ENCODE measurements at places on chromosomes 1 and 21.

DNA sequence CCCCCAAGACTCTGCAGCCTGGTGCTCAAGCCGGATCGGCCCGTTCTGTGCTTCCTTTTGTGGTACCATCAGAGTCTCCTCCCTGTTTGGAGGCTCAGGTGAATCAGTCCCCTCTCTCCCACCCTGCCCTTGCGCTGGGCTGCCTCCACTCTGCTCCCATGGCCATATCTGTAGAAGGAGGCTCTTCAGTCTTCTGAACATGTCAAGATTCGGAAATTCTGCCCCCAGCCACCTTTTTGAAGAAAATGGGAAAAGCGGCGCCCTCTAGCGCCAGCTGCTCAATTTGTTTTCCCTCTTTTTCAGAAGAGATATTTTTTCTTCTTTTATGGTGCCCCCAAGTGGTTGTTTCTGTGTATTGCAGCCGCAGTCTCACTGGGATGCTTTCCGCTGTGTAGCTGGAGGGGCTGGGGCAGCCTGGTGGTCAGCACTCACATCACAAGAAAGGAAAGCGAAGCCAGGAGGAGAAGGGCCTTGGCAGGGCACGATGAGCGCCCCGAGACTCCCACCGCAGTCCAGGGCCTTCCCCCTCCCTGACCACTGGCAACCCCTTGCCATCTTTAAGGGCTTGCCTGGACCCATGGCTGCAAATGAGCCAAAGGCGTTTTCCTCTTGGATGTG lies 58.4 kb upstream of the CACNA1E start:
- peak; percentile 72 for DNase-seq

DNA sequence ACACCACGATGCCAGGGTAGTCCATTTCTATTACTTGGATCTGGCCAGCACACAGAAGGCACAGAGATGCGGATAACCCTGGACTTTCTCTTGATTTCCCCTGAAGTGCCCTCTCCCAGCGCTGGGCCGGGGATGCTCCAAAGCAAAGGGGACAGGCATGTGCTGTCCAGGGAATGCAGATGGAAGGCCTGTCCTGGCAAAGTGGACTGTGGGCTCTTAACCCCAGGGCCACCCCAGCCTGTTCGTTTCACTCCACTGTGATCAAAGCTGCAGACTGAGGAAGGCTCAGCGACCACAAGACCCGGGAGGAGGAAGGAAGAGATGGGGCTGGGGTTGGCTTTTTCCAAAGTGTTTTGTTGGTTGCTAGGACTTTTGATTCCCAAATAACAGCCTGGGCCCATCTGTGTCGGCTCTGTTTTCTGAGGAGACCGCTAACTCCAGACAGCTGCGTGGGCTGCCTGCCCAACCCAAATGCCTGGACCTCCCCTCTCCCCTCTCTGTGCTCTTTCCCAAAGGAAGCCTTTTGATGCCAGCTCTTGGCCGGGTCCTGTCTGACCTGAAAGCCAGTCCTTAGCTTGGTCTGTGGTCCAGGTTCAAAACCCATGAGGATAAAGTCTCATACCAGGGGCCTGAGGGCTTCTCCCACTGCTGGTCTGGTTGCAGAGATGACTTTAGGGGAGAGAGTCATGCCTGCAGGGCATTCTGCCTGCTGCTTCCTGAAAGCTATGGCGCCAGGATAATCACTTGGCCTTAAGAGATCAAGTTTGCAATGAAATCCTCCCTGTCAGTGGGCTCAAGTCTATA lies 119.6 kb upstream of the CD34 start:
- peak; percentile 93 for DNase-seq

GRCh38 chr1:51328279-51328678 lies 2.1 kb downstream of the TTC39A start:
- DNase-seq = no peak

GRCh38 chr1:3530926-3531818 lies 76.7 kb downstream of the ARHGEF16 start:
- peak; percentile 83 for DNase-seq

- DNase-seq = no peak
These were observed 114.8 kb downstream of the DNAH14 start for GRCh38 chr1:225044258-225044657.

DNA sequence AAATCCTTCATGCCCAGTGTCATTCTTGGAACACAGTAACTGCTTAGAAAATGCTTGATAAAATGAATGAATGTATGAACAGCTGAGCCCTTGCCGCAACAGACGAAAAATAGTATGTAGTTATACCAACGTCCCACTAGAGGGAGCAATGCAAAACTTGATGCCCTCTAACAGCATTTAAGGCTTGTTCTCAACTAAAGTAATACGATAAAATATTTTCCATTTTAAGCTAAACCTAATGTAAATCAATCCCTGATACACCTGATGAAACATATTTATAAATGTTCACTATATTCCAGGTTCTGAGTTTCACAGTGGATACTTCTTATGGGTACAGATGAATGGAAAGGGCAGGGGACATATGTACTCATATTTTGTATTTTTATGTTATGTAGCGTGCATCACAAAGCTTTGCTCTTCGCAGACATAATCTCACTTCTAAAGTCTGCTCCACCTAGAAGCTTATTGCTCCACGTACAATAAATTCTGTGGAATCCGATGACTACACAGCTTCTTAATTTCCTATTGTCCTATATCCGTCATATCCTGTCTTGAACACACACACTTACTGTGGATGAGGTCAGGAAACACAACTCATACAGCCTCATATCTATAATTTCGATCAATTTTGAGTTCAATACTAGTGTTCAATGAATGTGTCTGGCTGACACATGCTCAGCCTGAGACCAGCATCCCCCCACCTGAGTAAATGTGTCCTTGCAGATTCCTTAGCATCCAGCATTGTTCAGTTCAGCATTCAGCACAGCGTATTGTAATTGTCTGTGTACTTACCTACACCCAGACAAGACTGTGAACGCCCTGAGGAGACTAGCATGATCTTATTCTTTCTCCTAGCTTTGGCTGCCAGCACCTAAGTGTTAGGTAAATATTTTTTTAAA lies 4.4 kb upstream of the UTP25 start:
- no peak for DNase-seq

- DNase-seq = no peak
These were observed 9.0 kb upstream of the RUNX1 start for GRCh38 chr21:35058058-35058457.

GRCh38 chr1:115505148-115505571 lies 136.6 kb upstream of the VANGL1 start:
- peak; percentile 36 for DNase-seq

- no peak for DNase-seq
These were observed 116.2 kb downstream of the NFIA start for GRCh38 chr1:61198554-61198953.

DNA sequence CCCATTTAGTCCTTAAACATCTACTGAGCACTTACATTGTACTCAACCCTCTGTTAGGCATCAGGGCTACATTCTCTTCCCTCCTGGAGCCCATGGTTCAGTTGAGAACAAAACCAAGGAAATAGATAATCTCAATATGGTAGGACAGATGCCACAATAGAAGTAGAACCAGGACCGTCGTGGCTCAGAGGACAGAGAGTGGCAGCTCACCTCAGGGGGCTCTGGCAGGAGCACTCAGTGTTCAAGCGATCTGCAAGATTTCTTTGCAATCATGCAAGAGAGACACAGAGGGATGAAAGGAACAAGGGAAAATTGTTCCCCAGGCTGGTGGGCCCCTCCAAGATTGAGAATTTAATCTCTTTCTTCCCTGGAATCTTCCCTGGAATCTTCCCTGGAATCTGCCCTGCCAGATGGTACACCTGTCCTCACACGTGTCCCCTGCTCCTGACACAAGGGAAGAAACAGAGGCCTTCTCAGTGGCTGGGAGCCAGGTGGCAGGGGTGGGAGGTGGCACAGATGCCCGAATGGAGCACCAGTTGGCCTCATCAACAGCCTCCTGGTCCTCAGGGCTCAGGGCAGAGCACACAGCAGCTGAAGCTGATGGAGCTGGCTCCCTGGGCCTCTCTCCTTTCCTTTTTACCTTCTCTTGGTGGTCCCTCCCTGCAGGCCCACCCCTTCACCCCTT lies 135.4 kb downstream of the PLXNA2 start:
- DNase-seq = no peak

GRCh38 chr1:78383923-78384322 lies 106.9 kb upstream of the PTGFR start:
- DNase-seq = no peak

DNA sequence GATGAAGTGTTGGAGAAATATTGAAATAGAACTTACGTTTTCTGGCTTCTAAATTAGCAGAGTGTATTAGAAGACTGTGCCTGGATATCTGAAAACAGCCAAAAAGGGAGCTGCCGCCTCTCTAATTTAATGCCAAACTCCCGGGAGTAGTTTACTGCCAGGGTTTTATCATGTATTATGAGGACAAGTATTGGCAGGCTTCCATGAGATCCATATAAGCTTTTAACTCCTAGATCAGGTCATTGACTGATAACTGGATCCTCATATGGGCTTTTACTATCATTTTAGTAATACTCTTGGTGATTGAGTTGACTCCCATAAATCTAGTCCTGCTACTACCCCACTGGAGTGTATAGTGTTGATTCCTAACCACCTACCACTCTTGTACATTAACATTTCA lies 178.4 kb upstream of the CXADR start:
- no peak for DNase-seq

DNA sequence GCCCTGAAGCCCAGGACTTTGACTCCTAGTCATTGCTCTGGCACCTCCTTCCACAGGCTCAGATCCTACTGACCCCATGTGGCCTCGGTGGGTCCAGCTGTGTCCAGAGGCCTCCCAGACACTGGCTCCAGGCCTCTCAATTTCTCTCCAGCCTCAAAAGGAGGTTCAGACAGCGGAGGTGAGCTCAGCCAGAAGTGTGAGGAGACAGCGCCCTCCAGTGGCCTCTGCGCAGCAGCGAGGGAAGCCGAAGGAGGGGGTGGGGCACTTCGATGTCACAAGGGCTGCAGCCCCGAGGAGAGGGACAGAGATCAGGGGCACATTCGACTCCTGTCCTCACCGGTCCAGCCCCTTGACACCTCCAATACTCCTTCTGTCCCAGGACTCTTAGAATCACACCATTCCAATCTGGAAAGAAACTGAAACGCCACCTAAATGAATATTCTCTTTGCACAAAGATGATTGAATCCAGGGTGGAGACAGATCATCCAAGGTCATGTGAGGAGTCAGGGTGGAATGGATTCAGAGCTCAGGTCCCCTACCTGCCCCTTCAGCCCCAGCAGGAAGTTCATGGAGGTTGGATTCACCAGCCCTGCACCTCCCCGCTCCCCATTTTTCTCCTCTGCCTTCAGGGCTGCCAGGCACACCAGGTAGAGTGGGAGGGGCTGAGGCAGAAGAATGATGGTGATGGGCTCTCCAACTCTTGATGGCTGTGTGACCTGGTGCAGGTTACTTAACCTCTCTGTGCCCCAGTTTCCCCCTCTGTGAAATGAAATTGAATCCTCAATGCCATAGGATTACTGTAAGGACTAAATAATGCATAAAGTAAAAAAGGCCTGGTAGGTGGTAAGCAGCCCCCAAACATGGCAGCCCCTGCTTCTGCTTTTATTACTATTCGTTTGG lies 34.8 kb upstream of the ZBTB40 start:
- DNase-seq = peak; percentile 76

DNA sequence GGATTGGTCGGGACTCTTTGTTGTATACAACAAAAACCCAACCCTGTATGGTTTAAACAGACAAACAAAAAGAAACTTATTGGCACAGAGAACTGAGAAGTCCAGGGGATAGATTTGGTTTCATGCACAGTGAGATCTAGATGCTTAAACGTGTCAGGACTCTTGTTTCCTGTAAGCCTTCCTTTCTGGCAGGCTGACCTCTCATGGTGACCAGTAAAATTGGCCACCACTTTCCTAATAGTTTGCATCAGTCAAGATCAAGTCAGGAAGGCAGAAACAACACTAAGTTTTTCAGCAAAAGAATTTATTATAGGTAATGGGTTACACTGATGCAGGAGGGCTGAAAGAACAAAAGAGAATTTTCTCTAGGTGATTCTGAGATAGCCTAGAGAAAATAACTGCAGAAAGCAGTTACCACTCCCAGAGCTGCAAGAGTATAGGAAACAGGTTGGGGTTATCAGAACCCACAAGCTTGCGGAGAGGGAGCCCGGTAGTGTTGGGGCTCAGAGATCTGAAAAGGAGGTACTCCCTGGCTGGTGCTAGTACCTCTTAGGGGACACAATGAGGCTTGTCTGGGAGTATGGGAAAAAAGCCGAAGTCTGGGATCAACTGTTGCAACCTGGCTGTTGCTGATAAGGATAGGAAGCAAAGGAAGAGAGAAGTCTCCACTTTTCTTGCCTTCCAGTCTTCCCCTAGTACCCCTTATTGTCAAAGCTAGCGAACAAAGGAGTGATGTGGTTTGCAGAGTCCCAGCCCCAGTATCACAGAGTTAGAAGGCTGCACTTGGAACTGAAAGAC lies 21.4 kb downstream of the CITED4 start:
- no peak for DNase-seq

DNA sequence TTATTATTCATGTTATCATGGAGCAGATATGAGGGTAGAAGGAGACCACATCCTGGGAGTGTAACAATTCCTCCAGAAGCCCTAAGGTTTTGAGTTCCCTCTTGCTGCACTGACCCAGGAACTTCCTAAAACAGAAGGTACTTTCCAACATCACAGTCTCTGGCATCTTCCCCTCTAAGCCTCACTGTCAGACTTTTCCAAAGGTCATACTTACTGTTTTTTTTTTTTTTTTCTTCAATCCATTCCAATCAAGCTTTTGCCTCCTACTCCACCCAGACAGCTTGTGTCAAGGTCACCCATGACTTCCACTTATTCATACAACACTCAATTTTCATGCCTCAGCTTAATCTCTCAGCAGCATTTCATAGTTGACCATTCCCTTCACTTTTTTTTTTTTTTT lies 18.4 kb upstream of the UQCRHL start:
- DNase-seq = no peak

GRCh38 chr1:28470146-28470545 lies 35.7 kb upstream of the RCC1 start:
- no peak for DNase-seq

- no peak for DNase-seq
These were observed 5.4 kb upstream of the ZBTB8A start for GRCh38 chr1:32533792-32534327.

DNA sequence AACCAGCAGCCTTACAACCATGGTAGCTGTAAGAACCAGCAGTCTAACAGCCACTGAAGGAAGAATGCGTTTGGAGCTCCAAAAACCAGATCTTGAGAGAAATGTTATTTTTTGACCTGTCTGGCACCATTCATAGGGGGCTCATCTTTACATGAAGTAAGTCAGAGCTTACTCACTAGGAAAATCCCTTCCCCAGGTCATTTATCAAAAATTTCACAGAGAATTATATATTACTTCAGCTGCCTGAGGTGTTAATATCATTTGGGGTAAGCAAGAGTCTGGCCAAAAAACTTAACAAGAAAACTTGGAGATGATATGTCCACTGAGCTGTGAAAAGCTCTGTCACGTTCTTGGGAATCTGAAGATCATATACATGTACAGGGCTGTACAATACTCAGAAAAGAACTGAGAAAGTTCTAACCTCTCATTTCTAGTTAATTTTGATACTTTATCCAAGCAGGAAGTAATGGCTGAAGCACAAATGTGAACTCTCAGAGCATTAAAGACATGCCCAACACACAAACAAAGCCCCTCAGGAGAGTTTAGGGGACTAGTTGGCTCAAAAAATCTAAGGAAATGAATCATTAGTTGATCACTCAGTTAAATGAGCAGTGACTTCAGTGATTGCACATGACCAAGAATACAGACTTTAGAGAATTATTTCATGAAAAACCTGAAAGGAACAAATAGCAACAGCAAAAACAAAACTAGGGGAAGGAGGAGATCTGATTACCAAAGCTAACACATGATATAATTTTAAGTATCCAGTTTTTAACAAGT lies 681.1 kb downstream of the LTN1 start:
- no peak for DNase-seq

All from left hindlimb (tissue), 1 donor.